ENCODE measurements at places on chromosomes 7 and 10. TPM values are rescaled to one million over a fixed set of nuclear protein-coding genes. Genes with fewer than 3 reads are reported as not detected.

APBB1IP gene
- total RNA-seq = 5.2 TPM

CDK14 gene
- total RNA-seq = 0.34 TPM

FRMD4A gene
- 3.0 TPM for total RNA-seq

SORCS1 gene
- not detected for total RNA-seq

NACAD gene
- total RNA-seq = 0.25 TPM

NUTM2B gene
- 0.19 TPM for total RNA-seq

SVIL gene
- 24.7 TPM for total RNA-seq

AKR1D1 gene
- not detected for total RNA-seq

RRP12 gene
- 57.4 TPM for total RNA-seq

C10orf67 gene
- total RNA-seq = 0.08 TPM

IGFBP1 gene
- total RNA-seq = 96.5 TPM

ABCB1 gene
- 0.08 TPM for total RNA-seq

All from A549 treated with AZD2906 at 1 μM for 4 hours (cell line).